Right lung (tissue), 10 donors: ENCODE measurements at places on chromosomes 7 and 10. TPM values are rescaled to one million over a fixed set of nuclear protein-coding genes. Genes with fewer than 3 reads are reported as not detected.

Gene MRC1
- 23.9 TPM for polyA plus RNA-seq

Gene PAX4
- not detected for polyA plus RNA-seq

- no peak for DNase-seq
Observed at GRCh38 chr10:17712717-17713471, 39.1 kb upstream of the TMEM236 start.

- no peak for DNase-seq
Observed at GRCh38 chr10:21130683-21131442, 233.8 kb upstream of the NEBL start.

GRCh38 chr10:76023007-76023406 is 591.6 kb downstream of the LRMDA start:
- no peak for DNase-seq

DNA sequence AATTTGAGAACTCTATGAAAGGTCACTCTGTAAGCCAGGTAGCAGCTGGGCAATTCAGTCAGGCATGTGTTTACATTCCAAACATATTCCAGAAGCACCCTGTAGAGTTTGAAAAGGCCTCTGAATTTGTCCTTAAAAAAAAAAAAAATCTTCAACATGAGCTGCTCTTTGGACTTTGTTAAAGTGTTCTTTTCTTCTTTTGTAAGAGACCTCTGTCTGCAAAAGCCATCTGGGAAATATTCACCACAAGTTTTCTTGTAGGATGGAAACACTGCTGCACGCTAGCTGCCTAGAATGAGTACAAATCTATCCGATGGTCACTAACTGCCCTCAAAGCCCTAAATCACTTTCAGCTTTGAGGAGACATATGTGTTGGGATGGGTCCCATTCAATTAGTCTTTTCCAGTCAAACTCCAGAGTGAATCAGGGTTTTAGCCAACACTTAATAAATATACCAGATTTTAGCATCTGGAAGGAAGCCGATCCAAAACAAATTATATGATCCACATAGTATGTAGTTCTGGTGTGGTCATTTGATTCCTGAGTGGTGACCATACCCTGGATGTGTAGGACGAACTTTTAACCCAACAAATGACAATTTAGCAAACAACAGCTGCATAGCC is 85.9 kb downstream of the CD36 start:
- DNase-seq, result peak; percentile 80

DNA sequence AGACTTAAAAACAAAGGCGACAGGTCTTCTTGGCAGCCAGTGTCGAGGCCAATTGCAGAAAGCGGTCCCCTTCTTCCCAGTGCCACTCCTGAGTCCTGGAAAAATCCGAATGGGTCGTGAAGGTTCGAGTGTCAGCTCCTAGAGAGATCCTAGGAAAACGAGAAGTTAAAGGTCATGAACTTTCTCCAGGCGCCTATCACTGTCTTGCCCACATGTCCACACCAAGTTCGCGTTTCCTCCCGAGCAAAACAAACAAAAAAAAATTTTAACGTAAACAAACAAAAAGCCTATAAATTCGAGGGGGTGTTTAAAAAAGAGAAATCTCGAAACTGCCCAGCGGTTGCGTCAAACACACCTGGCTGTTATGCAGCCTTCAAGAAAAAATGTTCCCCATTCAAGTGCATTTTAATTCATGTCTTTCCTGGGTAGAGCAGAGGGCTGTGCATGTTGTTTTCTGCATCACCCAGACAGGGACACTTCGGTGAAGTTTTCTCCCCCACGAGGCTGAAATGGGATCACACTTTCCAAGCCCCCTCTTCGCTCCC is 1.5 kb downstream of the ARHGAP21 start:
- DNase-seq, result no peak

GRCh38 chr7:143900230-143900766 is 1.7 kb downstream of the TCAF1 start:
- DNase-seq, result no peak
